ENCODE measurements at places on chromosomes 12 and 14.

- no peak for DNase-seq
Observed at GRCh38 chr14:81198651-81199050, 22.1 kb downstream of the GTF2A1 start.

DNA sequence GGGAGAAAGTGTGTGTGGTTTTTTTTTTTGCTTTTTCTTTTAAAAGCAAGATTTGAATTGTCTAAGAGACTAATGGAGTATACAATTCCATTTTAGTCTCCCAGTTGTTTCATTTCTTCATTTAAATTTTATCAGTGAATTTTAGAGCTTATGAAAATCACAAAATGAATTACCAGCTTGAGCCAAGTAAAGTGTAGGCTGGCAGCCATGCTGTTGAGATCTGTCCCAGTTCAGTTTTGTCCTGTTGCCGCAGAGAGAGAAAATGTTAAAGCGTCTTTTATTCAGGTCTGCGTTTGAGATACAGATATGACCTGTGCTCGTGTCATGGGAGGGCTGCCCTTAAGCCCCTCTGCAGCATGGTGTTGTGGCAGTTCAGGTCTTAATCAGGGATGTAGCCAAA, 256.5 kb downstream of the IPO8 start:
- DNase-seq, result no peak

GRCh38 chr12:81726634-81727033, 32.5 kb downstream of the PPFIA2 start:
- no peak for DNase-seq

GRCh38 chr14:35254736-35255135, 37.4 kb upstream of the PSMA6 start:
- no peak for DNase-seq

DNA sequence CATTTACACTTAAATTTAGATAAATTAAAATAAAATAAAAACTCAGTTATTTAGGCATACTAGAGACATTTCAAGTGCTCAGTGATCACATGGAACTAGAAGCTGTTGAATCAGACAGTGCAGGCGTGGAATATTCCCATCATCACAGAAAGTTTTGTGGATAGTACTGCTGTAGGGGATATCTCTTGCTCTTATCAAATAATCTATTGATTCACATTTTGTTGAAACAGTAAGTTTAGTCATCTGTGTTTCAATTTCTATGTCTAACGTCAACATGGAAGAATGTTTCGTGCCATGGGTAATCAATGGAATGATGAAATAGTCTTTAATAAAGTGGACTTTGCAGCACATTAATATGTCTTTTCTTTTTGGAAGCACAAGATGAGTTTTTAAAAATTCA, 108.6 kb downstream of the PAH start:
- no peak for DNase-seq

DNA sequence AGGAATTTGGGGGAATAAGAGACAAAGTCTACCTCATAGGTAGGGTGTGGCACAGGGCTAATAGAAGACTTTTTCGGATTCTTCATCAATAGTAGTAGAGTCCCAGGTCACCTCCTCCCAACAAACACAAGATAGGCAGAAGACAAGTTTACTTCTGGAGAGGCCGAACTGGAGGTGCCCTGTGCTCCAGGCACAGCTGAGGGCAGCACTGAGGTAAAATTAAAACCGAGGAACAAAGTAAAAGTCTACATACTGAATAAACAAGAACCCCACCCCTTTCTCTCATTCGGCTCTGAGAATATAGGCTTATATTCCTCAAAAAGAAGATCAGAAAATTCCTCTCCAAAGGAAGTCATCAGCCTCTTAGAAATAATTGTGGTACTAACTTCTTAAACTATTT, 161.5 kb downstream of the SEC23A start:
- no peak for DNase-seq

DNA sequence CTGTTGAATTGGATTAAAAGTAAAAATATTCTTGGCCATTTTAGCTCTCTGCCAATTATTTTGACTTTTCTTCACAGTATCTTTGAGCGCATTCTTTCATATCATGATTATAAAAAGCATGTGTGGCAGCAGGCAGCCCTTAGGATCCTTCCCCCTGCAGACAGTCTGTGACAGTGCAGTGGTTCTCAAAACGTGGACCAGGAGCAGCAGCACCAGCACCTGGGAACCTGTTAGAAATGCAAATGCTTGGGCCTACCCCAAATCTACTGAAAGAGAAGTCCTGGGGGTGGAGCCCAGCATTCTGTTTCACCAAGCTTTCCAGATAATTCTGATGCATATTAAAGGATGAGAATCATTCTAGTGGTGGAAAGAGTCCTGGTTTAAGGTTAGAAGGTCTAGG, 155.6 kb downstream of the MON2 start:
- DNase-seq, result no peak

- no peak for DNase-seq
Observed at GRCh38 chr14:70726651-70727375, 82.5 kb downstream of the MAP3K9 start.

GRCh38 chr12:851343-851742, 98.2 kb downstream of the RAD52 start:
- no peak for DNase-seq

DNA sequence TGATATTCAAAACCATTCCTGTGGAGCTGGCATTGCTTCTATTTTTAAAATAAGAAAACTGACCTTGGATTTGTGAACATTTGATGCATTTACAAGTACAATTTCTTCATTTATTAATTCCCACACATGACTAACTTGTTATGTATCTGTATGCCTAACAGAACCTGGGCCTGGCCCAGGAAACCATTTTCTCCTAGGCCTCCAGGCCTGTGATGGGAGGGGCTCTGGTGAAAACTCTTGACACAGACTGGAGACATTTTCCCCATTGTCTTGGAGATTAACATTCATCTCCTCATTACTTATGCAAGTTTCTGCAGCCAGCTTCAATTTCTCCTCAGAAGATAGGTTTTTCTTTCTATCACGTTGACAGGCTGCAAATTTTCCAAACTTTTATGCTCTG, 42.0 kb downstream of the GLIPR1L2 start:
- no peak for DNase-seq

DNA sequence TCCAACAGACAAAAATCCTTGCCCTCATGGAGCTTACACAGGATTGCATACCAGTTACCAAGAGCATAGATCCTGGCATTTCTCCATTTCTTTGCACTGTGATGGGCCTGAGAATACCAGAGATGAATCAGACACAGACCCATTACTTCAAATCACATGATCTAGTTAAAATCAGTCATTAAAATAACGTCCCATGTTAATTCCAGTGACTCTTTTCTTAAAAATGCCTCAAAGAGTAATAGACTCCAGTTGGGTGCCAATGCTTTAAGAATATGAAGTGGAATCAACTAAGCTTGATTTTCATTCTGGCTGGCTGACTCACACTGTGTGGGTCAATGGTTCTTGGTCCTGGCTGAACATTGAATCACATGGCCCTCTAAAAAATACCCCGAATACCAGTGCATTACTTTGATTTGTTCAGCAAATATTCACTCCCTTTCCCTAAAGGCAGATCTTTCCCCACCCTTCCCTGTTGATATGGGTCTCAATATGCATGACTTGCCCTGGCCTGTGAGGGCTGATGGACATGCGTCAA, 11.0 kb downstream of the ASB2 start:
- DNase-seq, result no peak

GRCh38 chr14:104137297-104138097, 890 bp upstream of the KIF26A start:
- no peak for DNase-seq

- no peak for DNase-seq
Observed at GRCh38 chr12:107167756-107168155, 74.4 kb upstream of the CRY1 start.

- DNase-seq, result no peak
Observed at GRCh38 chr14:23252006-23252405, 14.3 kb downstream of the RNF212B start.

GRCh38 chr12:66119870-66120241, 10.7 kb downstream of the LLPH start:
- no peak for DNase-seq

- no peak for DNase-seq
Observed at GRCh38 chr12:52268212-52268611, 6.2 kb upstream of the KRT86 start.

DNA sequence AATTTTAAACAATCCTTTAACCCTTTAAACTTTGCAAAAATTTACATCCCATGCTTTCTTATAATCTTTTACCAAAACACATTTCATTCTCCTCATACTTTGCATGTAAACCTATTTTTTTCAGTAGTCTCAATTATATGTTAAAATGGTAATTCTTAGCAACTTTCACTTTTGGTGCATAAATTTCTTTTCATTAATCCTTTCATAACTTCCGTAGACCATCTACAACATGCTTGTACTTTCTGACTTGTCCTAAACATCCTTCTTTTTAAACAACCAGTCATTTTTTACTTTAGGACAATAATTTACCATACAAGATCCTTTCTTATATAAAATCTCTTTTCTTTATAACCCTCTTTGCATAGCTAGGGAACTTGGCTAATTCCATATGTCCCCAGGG, 19.5 kb downstream of the CCDC91 start:
- DNase-seq, result no peak

GRCh38 chr12:31874961-31875608, 84.1 kb upstream of the RESF1 start:
- no peak for DNase-seq

GRCh38 chr14:89283327-89284060, 133.5 kb downstream of the FOXN3 start:
- no peak for DNase-seq

- no peak for DNase-seq
Observed at GRCh38 chr14:66240105-66240504, 246.1 kb upstream of the CCDC196 start.
